ENCODE measurements at places on chromosomes 1 and 21. TPM values are rescaled to one million over a fixed set of nuclear protein-coding genes. Genes with fewer than 3 reads are reported as not detected.

PLCH2 gene
- 21.1 TPM for total RNA-seq

TCEA3 gene
- 19.5 TPM for total RNA-seq

TEDDM1 gene
- not detected for total RNA-seq

TMEM269 gene
- 0.21 TPM for total RNA-seq

ETV3L gene
- total RNA-seq, result not detected

COL16A1 gene
- not detected for total RNA-seq

CRYAA gene
- total RNA-seq, result not detected

GRCh38 chr1:99107680-99108079, 103.0 kb upstream of the PLPPR5 start:
- no peaks in the 10 kb centered on the region for H3K4me1 ChIP-seq
- no peak for DNase-seq
- no peak overlapping the region for H3K27ac ChIP-seq
- no peak overlapping the region for H3K4me3 ChIP-seq
- H3K27me3 ChIP-seq, result no peaks in the 10 kb centered on the region

DNA sequence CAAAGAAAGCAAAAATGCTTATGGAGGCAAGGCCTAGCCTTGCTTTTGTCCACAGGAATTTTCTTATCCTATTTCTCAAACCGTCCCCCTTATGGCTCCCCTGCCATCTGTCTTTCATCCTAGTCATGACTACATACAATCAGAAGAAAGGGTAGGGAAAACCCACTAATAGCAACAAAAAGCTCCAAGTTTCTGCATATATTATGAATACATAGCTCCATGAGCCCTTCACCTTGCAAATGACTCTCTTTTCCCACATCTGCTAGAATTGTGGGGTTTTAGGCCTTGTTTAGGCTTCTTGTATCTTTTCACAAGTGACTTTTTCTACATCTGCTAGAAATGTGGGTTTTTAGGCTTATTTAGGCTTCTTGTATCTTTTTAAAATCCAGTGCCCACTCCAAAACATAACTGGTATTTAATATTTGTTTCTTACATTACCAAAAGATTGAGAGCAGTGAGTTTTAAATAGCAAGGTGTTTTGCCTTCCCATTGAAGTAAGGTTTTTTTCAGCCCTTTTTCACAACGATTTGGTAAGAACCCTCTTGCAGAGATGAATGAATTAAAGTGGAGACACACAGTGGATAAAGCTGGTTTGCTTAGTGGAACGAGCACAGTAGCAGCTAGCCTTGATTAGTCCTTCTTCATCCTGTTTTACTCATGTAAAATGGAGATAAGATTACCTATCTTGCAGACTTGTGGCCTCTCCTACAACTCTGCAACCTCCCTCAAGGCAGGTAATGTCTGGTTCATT, 4.4 kb downstream of the GADD45A start:
- peaks cover 26% of the 10 kb centered on the region for H3K4me1 ChIP-seq
- no peak for DNase-seq
- H3K36me3 ChIP-seq, result peaks cover 26% of the 10 kb centered on the region

DNA sequence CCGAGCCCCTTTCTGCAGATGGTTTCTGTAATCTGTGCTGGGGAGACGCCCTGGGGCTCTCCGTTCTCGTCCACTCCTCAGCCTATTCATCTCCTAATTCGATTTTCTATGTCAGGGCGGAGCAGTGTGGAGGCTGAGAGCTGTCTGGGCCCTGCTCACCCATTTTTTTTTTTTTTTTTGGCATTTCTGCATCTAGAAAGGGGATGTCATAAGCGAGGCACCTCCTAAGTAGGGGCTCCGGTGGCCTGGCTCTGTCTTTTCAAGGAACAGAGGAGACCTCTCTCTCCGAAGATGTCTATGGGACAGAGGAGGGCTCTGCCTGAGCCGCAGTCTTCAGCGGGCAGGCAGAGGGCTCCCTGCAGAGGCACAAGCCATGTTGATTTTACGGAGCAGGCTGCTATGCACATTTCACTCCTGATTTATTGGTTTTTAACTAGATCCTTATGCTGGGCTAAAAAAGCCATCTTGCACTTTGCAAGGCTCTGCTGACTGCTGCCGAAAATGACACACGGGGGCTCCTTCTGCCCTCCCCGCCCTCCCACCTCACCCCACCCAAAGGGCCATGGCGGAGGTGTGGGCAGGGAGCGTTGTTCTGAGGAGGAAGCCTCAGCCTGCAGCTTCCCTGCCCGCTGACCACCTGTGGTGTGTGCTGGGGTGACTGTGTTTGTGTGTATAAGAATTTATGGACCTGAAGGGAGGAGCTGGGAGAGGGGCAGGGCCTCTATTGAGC, 71.0 kb downstream of the FOXD2 start:
- H3K4me3 ChIP-seq, result no peak overlapping the region
- no peaks in the 10 kb centered on the region for H3K4me1 ChIP-seq
- H3K27me3 ChIP-seq, result peaks cover 62% of the 10 kb centered on the region
- no peaks in the 10 kb centered on the region for H3K36me3 ChIP-seq
- DNase-seq, result no peak

DNA sequence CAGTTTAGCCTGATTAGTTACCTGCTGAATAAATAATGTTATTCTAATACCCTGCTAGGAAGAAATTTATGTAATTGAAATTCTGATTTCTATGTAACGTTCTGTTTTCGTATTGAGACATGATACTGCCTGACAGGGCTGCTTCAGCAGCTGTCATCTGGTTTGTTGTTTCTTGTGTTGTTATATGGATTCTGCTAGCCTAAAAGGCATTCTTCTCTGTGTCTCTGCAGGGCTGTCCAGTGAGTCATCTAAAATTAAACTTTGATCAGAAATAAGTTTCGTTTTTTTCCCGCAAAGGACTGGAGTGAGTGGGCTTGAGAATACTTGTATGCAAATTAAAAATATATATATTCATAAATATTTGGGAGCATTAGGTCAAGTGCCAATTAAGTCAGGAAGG, 93.0 kb downstream of the DYRK1A start:
- no peak overlapping the region for H3K4me3 ChIP-seq
- peaks cover 80% of the 10 kb centered on the region for H3K4me1 ChIP-seq
- H3K27ac ChIP-seq, result no peak overlapping the region
- H3K36me3 ChIP-seq, result peaks cover 10% of the 10 kb centered on the region

DNA sequence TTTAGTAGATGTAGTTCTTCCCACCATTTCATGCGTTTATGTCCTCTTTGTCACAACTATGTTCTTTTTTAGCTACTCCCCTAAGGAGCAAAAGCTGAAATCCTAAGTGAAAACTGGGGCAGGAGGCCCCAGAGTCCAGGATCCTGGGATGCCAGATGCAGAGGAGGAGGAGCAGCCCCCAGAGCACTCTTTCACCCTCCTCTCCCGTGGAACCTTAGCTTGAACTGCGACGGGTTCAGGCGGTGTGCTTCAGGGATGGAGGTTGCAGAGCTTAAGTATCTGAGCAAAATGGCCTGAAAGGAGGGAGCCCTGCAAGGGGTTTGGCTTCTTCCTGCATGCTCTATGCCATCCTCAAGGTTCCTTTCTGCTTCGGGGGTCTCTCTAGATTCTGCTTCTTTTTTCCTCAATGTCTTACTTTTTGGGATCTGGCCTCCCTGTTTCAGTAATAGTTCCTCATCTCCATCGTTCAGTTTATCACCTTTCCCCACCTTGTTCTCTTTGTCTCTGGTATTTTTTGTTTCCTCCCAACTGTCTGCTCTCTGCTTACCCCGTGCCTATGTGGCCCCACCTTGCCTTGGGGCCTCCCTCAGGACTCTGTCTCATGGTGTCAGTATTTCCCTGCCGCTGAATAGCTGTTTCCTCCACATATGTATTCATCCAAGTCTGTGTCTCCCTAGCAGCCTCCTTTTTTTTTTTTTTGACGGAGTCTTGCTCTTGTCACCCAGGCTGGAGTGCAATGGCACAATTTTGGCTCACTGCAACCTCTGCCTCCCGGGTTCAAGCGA, 2.7 kb upstream of the NHLH1 start:
- no peaks in the 10 kb centered on the region for H3K27me3 ChIP-seq
- DNase-seq, result no peak
- H3K36me3 ChIP-seq, result peaks cover 5% of the 10 kb centered on the region
- H3K4me3 ChIP-seq, result no peak overlapping the region

- DNase-seq, result no peak
- no peaks in the 10 kb centered on the region for H3K27me3 ChIP-seq
- H3K36me3 ChIP-seq, result peaks cover 19% of the 10 kb centered on the region
- no peak overlapping the region for H3K4me3 ChIP-seq
- no peak overlapping the region for H3K27ac ChIP-seq
Observed at GRCh38 chr1:186429017-186429416, 31.9 kb downstream of the PDC start.

- no peak overlapping the region for H3K4me3 ChIP-seq
- H3K36me3 ChIP-seq, result peaks cover 20% of the 10 kb centered on the region
- no peak for DNase-seq
- H3K27ac ChIP-seq, result no peak overlapping the region
- no peaks in the 10 kb centered on the region for H3K27me3 ChIP-seq
Observed at GRCh38 chr1:206727981-206728696, 42.4 kb upstream of the IL19 start.

DNA sequence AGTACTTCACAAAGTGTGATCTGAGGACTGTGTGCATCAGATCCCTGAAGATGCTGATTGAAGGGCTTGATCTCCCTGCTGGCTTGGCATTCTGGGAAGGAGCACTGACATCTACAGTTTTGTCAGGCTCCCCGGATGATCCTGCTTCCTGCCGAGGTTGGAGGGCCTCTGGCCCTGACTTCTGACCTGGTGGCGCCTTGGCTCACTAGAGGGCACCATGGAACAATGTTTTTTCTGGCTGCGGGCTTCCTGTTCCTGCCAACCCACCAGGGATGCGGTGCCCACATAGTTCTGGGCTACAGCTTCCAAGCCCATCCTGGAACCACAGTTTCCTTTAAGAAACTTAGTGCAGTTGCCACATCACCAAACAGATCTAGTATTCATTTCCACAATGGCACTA, 38.8 kb upstream of the RASAL2 start:
- no peak for DNase-seq
- no peak overlapping the region for H3K27ac ChIP-seq
- H3K4me1 ChIP-seq, result no peaks in the 10 kb centered on the region
- no peak overlapping the region for H3K4me3 ChIP-seq

- H3K36me3 ChIP-seq, result no peaks in the 10 kb centered on the region
- H3K4me1 ChIP-seq, result no peaks in the 10 kb centered on the region
- no peak for DNase-seq
- no peak overlapping the region for H3K27ac ChIP-seq
- H3K27me3 ChIP-seq, result no peaks in the 10 kb centered on the region
Observed at GRCh38 chr1:187203257-187203656, 374.5 kb downstream of the PLA2G4A start.

GRCh38 chr1:156128308-156128653, 13.8 kb downstream of the LMNA start:
- H3K27ac ChIP-seq, result no peak overlapping the region

GRCh38 chr1:150127464-150127863, 22.3 kb upstream of the PLEKHO1 start:
- H3K36me3 ChIP-seq, result peaks cover 2% of the 10 kb centered on the region
- H3K4me1 ChIP-seq, result no peaks in the 10 kb centered on the region
- no peaks in the 10 kb centered on the region for H3K27me3 ChIP-seq
- H3K4me3 ChIP-seq, result no peak overlapping the region
- no peak for DNase-seq

GRCh38 chr1:245652660-245653427, 498.1 kb downstream of the KIF26B start:
- DNase-seq, result no peak
- no peaks in the 10 kb centered on the region for H3K36me3 ChIP-seq
- no peak overlapping the region for H3K27ac ChIP-seq

DNA sequence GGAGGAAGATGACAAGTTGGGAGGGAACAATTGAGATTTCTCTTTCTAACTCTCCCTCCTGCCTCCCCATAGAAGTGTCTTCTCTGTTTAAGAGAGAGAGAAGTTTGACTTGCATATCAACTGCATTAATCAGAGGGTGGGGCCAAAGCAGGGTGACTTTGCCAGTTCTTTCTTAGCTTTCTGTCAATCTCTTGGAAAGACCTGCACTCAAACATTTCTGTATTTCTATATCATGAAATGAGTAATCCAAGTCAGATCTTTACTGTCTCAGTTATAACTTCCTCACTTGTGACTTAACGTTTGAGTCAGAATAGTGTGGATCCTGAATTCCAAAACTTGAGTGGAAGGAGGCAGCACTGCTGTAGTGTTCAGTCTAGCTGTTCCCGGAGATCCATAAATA, 180.8 kb upstream of the KCNK2 start:
- peaks cover 2% of the 10 kb centered on the region for H3K27me3 ChIP-seq
- no peak overlapping the region for H3K4me3 ChIP-seq
- DNase-seq, result no peak
- no peaks in the 10 kb centered on the region for H3K4me1 ChIP-seq

DNA sequence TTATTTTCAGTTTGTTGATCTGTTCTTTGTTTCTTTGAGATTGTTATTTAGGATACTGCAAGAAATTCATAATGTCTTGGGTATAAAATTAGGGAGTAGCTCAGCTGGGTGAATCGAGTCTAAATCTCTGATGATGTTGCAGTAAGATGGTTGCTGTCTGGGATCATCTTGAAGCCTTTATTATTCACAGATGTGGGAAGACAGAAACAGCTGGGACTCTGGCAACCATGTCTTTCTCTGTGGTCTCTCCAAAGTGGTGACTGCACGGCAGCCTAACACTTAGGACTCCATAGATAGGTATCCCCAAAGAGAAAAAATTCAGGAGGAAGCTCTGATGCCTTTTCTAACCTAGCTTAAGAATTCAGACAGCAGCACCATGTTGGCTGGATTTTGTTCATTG, 52.7 kb downstream of the RAP1A start:
- peaks cover 55% of the 10 kb centered on the region for H3K4me1 ChIP-seq
- H3K36me3 ChIP-seq, result peaks cover 67% of the 10 kb centered on the region
- DNase-seq, result no peak
- H3K27me3 ChIP-seq, result no peaks in the 10 kb centered on the region

DNA sequence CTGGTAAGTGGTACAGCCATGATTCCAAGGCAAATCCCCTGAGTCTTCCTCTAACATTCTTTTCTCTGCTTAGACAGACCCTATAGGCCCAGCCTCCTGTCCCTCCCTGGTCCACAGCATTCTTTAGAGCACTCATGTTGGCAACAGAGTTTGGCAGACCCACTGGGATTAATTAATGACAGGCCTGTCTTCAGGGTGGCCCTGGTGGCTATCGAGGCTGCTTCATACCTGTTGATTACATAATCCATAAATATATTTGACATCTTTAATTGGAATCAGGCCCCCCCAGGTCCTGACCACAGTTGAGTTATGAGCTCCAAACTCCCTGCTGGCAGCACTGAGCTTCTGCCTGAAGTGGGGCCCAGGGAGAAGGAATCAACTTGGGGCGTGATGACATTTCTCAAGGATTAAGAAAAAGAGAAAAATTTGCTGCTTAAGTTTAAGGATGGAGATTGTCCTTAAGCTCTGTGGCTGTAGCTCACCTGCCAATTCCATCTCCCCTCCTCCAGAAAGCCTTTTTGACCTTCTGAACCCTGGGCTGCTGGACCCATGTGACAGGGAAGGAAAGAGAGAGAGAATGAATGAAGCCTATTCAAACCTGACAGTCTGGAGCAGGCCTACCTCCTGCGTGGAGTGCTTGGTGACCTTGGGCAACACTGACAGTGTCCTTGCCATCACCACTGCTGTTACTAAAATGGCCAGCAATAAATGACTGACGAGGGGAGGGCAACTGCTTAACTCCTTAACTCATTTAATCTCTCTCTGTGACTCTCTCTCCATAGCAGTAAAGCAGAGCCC, 156.6 kb downstream of the TRABD2B start:
- H3K4me1 ChIP-seq, result no peaks in the 10 kb centered on the region
- peaks cover 8% of the 10 kb centered on the region for H3K27me3 ChIP-seq
- H3K27ac ChIP-seq, result no peak overlapping the region
- no peak overlapping the region for H3K4me3 ChIP-seq

Data from activated CD4-positive, alpha-beta T cell treated with anti-CD3 and anti-CD28 coated beads, Interleukin-2, amount 10 ng/mL, durations not matched to agents 7 days and 5 days (primary cell).